ENCODE measurements at places on chromosomes 1 and 21.

- no peak for DNase-seq
Measured at GRCh38 chr1:116785006-116785405, 30.8 kb downstream of the CD2 start.

- DNase-seq: no peak
Measured at GRCh38 chr1:103997631-103998030, 247.9 kb downstream of the AMY1C start.

GRCh38 chr1:64162151-64162550 lies 41.3 kb upstream of the UBE2U start:
- DNase-seq: no peak

DNA sequence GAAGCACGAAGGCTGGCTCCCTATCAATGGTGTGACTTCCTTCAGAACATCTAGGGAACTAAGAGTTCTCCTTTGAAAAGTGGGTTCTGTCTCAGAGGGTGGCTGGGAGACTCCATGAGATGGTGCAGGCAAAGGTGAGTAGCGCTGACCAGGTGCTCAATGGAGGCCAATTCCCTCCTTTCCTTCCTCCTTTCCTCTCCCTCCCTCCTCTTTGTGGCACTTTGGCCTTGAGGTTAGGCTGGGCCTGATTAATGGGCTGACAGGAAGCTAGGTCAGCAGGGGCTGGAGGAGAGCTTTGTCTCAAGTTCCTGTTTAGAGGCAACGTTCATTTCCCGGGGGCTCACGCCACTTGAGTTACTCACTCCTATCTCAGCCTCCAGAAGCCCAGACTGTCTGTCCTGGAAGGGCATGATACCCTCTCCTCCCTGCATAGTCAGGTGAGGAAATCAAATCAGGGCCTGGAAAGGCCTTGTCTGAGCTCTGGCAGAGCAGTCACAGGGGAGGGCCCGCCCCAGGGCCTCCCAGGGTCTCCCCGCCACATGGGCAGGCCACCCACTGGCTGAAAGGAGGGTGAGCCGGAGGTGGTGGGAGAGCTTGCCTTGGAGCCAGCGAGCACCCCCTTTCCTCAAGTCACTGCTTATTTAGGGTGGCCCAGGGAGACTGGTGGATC lies 58.4 kb upstream of the SSBP3 start:
- no peak for DNase-seq

- peak; percentile 87 for DNase-seq
Measured at GRCh38 chr21:45970674-45971615, 10.6 kb upstream of the COL6A1 start.

DNA sequence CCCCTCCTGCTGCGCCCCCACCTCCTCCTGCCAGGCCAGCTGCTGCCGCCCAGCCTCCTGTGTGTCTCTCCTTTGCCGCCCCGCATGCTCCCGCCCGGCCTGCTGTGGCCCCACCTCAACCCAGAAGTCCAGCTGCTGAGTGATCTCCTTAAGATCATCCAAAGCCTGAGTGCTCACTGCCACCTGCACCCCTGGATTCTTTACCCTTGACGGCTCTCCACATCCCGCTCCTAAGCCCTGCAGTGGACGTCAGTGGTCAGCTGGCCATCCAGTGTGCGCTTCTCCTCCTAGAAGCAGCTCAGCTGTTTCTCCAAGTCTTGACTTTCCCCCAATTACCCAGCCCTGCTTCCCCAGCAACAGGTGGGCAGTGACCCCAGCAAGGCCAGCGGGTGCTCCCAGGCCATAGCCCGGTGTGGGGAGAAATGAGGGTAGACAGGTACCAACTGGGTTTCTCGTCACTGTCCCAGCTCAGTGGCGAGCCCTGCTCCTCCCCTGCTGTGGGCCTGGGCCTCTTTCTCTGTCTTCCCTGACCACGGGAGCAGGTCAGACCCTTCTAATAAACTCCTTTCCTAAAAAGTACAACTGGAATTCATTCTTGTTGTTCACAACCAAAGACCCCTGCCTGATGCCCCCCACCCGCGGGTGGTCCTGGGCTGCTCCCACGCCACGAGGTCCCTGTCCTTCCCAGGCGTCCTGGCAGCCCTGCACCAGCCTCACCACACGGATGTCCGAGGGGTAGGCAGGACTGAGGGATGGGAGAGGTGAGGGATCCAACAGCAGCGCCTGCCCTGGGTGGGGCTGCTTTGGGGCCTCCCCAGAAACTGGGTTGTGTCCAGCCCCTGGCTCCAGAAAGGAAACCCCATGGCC lies 1.4 kb downstream of the KRTAP10-7 start:
- DNase-seq: no peak

DNA sequence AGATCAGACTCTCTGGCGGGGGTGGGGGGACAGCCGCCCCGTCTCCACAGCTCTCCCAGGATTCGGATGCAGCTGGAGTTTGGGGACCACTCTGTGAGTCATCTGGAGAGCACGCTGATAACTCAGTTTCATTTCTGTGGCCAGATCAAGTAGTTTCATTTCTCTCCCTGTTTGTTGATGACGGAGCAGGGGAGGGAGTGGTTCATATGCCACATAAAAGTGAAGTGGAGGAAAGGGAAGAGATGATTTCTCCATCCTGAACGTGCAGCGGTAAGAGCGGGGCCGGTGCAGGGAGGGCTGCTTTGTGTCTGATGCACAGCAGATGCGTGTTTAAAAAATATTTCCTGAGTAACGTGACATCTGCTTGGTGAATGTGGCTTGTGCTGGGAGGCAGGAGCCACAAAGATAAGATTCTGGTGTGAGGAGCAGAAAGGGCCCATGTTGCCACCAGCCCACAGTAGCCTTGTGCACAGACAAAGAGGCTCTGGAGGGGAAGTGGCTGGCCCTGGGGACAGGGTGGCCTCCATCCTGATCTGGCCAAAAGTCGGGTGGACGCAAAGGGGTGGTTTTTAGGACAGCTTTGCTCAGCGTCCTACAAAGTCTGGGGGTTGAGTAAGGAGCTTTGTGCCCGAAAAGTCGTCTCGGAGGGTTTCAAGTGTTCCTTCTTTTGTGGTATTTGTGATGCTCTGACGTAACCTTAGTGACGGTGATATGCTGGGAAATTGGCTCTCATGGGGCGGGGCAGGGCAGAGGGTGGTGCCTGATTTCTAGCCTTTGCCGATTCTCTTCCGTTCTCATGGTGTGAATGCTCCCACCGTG lies at the start of gene MX2:
MX2 (plus strand) TSS at position 242 of the 819 bp plus-strand sequence. CDS start 14,880 bp downstream, outside the sequence.
- peak; percentile 75 for DNase-seq

GRCh38 chr21:42350927-42351426 lies at the start of gene TFF2:
TFF2 (minus strand) TSS chr21:42350994; CDS start chr21:42350957, 37 bp downstream.
- DNase-seq: no peak

DNA sequence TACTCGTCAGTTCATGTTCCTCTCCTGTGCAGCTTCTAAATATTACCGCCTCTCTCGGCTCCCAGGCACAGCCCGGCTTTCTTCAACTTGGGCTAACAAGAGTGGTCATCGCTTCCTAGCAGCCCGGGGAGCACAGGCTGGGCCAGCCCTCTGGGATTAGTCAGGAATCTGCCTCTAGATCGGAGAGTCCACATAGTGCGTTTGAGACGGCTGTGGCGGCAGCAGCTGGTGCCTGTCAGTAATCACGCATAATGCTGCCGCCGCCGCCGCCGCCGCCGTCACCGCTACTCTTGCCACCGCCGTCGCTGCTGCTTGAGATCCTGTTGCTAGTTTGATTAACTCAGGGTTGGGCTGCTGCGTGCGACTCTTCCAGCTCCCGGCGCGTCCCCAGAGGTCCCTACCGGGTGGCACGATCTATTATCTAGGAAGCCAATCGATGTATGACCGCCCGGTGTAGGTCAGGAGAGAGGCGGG lies at the start of gene RXRG:
RXRG (minus strand) TSS at position 230 of the 474 bp plus-strand sequence. CDS start 233 bp downstream, outside the sequence.
- peak; percentile 70 for DNase-seq
